ENCODE measurements at places on chromosomes 11 and 22. TPM values are rescaled to one million over a fixed set of nuclear protein-coding genes. Genes with fewer than 3 reads are reported as not detected.

- H3K27me3 ChIP-seq, result no peaks in the 10 kb centered on the region
- H3K4me3 ChIP-seq, result no peak overlapping the region
- no peaks in the 10 kb centered on the region for H3K36me3 ChIP-seq
- DNase-seq, result no peak
Observed at GRCh38 chr22:24049211-24049610, 38.1 kb downstream of the CABIN1 start.

Gene SF3A1
- 159 TPM for total RNA-seq

Gene APOBEC3B
- 1.4 TPM for total RNA-seq

Gene H19
- 224 TPM for total RNA-seq

Gene IGHMBP2
- total RNA-seq, result 47.1 TPM

Gene MUC6
- 0.19 TPM for total RNA-seq

GRCh38 chr22:39845529-39845928, 48.0 kb downstream of the ENTHD1 start:
- no peak overlapping the region for H3K27ac ChIP-seq
- no peaks in the 10 kb centered on the region for H3K36me3 ChIP-seq
- H3K27me3 ChIP-seq, result no peaks in the 10 kb centered on the region
- no peak overlapping the region for H3K4me3 ChIP-seq

GRCh38 chr11:34938611-34939010, 22.2 kb downstream of the PDHX start:
- H3K36me3 ChIP-seq, result no peaks in the 10 kb centered on the region
- H3K27ac ChIP-seq, result no peak overlapping the region
- no peaks in the 10 kb centered on the region for H3K4me1 ChIP-seq
- no peak for DNase-seq
- no peak overlapping the region for H3K4me3 ChIP-seq

- H3K4me1 ChIP-seq, result no peaks in the 10 kb centered on the region
- no peak overlapping the region for H3K4me3 ChIP-seq
- H3K27me3 ChIP-seq, result no peaks in the 10 kb centered on the region
Observed at GRCh38 chr11:117251506-117251905, 19.0 kb downstream of the RNF214 start.

DNA sequence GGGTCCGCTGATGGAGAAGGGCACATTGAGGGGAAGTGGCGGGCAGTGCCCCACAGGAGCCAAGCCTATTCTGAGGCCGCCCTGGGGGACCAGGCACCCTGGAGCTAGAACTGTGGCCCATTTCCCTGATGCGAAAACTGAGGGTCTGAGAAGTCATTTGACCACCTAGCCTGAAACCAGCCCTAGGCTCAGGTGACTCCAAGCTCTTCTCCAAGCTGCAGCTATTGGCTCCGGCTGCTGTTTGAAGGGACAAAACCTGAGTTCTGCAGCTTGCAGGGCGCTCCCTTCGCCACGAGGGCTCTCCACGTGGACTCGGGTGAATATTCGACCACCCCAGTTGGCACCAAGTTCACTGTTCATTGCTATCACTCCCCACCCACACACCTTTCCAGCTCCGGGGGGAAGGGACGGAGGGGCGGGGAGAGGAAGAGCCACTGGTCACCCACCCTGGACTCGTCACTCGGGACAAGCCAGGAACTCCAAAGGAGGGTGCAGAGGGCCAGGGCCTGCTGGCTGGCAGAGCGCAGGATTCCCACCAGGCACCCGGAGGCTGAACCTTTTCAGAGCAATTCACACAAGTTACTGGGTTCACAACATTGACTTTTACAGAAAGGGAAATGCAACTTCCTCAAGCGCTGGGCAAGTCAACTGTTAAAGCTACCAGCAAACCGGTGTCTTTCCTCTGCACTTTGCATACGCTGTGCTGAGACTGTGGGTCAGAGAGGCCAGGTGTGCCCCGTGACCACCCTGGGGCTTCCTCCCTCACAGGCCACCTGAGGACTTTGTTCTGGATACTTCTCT, 1.1 kb upstream of the RAC2 start:
- H3K27me3 ChIP-seq, result no peaks in the 10 kb centered on the region
- no peaks in the 10 kb centered on the region for H3K36me3 ChIP-seq
- H3K4me3 ChIP-seq, result no peak overlapping the region

GRCh38 chr11:13098616-13099289, 89.6 kb downstream of the RASSF10 start:
- DNase-seq, result no peak
- H3K4me3 ChIP-seq, result no peak overlapping the region
- no peaks in the 10 kb centered on the region for H3K4me1 ChIP-seq
- H3K27ac ChIP-seq, result no peak overlapping the region

Gene KRTAP5-1
- not detected for total RNA-seq

Gene MPZL2
- 1.7 TPM for total RNA-seq

DNA sequence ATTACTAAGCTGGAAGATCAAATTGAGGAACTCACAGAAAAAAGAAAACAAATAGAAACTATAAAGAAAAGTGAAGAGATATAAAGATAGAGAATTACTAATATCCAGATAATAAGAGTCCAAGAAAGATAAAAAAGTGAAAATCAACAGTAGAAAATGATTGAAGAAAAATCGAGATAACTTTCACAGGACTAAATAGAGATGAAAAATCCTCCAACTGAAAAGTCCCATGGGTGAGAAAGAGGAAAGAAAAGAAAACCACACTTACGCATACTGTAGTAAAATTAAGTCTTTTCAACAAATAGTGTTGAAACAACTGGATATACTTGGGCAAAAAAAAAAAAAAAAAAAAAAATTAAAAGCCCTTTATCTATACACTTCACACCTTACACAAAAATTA, 60.0 kb downstream of the ENTHD1 start:
- no peaks in the 10 kb centered on the region for H3K27me3 ChIP-seq
- no peak overlapping the region for H3K27ac ChIP-seq
- H3K36me3 ChIP-seq, result no peaks in the 10 kb centered on the region

DNA sequence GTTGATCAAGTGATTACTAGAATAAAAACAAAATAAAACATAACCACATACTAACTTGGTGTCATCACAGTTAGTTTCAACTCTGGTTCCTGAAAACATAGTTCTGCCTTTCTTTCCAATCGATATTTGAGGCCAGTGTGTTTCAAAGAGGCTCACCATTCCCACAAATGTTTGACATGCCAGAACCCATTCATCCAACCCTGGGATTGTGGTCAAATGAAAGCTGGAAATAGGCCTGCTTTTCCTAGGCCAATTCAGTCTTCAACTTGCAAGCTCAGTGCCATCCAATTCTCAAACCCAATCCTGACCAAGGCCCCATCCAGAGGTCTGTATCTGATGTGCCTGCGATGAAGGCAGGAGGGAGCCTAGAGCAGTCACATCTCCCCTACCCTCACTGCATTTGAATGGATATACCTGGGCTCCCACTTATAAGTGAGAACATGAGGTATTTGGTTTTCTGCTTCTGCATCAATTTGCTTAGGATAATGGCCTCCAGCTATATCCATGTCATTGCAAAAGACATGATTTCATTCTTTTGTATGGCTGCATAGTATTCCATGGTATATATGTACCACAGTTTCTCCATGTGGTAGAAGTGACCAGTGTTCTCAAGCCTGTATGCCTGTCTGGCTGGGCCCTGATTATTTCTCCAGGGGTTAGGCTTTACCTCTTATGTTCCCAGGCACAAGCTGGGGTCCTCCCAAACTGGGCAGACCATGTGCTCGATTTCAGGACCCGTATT, 143.2 kb downstream of the SWAP70 start:
- H3K4me1 ChIP-seq, result peaks cover 18% of the 10 kb centered on the region
- no peak overlapping the region for H3K27ac ChIP-seq
- no peak for DNase-seq
- H3K36me3 ChIP-seq, result no peaks in the 10 kb centered on the region
- no peak overlapping the region for H3K4me3 ChIP-seq

Gene DBX1
- not detected for total RNA-seq

DNA sequence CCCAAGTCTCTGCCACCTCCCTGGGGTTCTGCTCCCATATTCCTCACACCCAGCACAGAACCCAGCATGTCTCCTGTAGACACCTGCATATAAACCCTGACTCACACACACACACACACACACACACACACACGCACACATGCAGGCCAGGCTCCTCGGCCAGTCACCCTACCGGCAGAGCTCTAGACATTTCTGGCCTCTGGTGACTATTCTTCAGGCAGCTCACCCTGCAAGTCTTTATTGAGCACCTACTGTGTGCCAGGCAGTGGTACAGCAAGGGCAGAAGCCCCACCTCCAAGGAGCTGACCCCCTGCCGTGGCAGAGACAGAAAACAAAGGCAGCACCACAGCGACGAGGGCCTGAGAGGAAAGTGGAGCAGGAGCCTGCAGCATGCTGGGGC, 50.3 kb downstream of the CDKN1C start:
- H3K4me1 ChIP-seq, result peaks cover 3% of the 10 kb centered on the region
- H3K4me3 ChIP-seq, result no peak overlapping the region
- H3K36me3 ChIP-seq, result no peaks in the 10 kb centered on the region
- no peak for DNase-seq

Gene ROM1
- 9.7 TPM for total RNA-seq

Gene POU2AF2
- total RNA-seq, result 5.2 TPM

DNA sequence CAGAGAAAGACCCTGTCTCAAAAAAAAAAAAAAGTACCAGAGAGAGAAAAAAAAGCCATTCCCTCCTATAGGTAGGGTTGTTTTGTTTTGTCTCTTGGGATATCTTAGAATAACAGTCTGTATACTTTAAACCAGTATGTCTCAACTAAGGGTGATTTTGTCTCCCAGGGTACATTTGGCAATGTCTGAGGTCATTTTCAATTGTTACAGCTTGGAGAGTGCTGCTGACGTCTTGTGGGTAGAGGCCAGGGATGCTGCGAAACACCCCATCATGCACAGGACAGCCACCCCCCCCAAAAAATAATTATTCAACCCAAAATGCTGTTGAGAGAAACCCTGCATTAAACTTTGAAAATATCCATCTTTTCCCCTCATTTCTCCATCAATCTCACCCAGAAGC, 56.1 kb upstream of the CRTAM start:
- DNase-seq, result no peak
- H3K27ac ChIP-seq, result no peak overlapping the region
- H3K4me1 ChIP-seq, result peaks cover 19% of the 10 kb centered on the region
- no peaks in the 10 kb centered on the region for H3K27me3 ChIP-seq
- H3K36me3 ChIP-seq, result no peaks in the 10 kb centered on the region

- H3K4me3 ChIP-seq, result no peak overlapping the region
- no peaks in the 10 kb centered on the region for H3K36me3 ChIP-seq
- no peaks in the 10 kb centered on the region for H3K4me1 ChIP-seq
Observed at GRCh38 chr11:134536219-134536618, 124.2 kb upstream of the B3GAT1 start.

Gene TLCD5
- 12.6 TPM for total RNA-seq

Gene SLC1A2
- 1.1 TPM for total RNA-seq

DNA sequence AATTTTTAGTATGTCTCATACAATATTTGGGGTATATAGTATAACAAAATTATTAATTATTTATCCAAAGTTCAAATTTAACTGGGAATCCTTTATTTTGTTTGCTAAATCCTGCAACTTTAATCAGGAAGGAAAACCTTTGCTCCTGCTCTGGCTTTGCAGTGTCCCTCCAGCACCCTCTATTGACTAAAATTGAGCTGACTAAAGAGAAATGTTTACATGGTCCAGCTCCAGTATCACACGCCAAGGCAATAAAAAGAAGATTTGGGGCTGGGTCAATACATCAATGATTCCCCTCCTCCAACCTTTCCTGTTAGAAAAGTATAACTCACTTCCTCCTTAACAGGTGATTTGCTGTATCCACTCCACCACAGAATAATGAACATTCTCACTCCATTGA, 153.0 kb upstream of the LRRC4C start:
- no peak for DNase-seq
- H3K36me3 ChIP-seq, result no peaks in the 10 kb centered on the region
- H3K4me1 ChIP-seq, result no peaks in the 10 kb centered on the region
- H3K27ac ChIP-seq, result no peak overlapping the region
- no peaks in the 10 kb centered on the region for H3K27me3 ChIP-seq

- H3K27me3 ChIP-seq, result no peaks in the 10 kb centered on the region
- no peaks in the 10 kb centered on the region for H3K36me3 ChIP-seq
- H3K27ac ChIP-seq, result no peak overlapping the region
- H3K4me3 ChIP-seq, result no peak overlapping the region
- no peak for DNase-seq
- H3K4me1 ChIP-seq, result peaks cover 34% of the 10 kb centered on the region
Observed at GRCh38 chr22:43000441-43001175, 14.3 kb downstream of the PACSIN2 start.

DNA sequence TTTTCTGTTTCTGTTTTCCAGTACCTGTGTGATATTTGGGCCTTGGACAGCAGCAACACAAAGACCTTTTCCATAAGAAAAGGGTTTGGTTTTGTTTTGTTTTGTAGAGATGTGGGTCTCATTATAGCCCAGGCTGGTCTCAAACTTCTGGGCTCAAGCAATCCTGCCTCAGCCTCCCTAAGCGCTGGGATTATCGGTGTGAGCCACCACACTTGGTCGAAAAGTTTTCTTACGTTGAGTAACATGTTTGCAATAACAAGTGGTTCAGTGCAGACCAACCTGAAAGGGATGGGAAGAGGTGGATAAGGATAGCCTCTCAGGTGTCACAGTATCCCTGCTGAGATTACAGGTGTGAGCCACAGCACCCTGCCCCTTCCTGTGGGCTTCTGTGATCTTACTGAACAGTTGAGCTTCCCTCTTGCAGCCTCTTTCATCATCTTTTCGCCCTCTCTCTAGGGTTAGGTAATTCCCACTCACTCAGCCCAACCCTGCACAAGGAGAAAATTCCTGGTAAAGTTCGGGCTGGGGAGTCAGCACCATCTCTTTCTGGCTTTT, 3.5 kb upstream of the MRPL48 start:
- no peaks in the 10 kb centered on the region for H3K27me3 ChIP-seq
- H3K4me1 ChIP-seq, result peaks cover 11% of the 10 kb centered on the region
- no peak overlapping the region for H3K4me3 ChIP-seq
- no peak overlapping the region for H3K27ac ChIP-seq
- DNase-seq, result no peak
- H3K36me3 ChIP-seq, result no peaks in the 10 kb centered on the region

DNA sequence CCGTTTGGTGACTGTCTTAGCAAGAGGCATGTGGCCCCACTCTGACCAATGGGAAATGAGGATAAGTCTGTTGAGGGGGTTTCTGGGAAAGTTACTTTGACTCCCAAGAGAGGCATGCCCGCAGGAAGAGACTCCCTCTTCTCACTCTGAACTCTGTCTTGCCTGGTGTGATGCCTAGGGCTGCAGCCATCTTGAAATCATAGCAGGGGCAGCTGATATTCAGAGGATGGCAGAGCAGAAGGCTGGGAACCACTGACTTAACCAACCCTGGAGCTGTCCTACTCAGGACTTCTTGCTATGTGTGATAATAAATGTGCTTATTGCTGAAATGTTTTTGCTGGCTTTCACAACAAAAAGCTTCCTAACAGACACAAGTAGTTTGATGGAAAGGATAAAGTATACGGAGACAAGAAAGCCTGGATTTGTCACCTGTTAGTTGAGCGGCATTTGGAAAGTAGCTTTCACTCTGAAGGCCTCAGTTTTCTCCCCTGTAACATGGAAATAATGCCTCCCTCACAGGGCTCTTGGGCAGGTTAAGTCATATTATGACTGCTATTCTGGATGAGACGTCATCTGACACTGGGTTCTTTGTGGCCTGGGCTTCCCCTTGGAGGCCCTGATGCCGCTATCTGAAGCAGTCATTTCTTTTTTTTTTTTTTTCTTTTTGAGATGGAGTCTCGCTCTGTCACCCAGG, 128.5 kb downstream of the CEP164 start:
- no peaks in the 10 kb centered on the region for H3K4me1 ChIP-seq
- H3K36me3 ChIP-seq, result no peaks in the 10 kb centered on the region
- no peaks in the 10 kb centered on the region for H3K27me3 ChIP-seq
- no peak for DNase-seq
